H9 (cell line): ENCODE measurements at places on chromosomes 5 and 9. TPM values are rescaled to one million over a fixed set of nuclear protein-coding genes. Genes with fewer than 3 reads are reported as not detected.

DNA sequence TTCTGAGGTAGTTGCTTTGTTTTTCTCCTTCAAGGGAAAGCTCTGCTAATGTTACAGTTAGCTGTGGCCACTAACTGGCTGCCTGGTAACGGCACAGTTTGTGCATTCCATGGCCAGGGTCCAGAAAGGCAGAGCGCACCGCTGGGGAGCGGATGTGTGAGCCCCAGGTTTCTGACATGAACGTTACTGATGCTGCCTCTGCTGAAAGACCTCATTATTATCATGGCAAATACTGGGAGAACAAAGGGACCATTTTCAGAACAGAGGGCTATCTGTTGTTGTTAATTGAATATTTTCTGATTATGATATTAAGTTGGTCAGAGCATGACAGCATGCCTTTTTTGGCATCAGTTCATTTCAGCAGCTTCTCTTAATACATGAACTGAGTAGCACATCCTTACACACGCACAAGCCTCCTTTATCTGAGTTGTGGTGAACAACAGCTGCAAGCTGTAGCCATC lies 134.1 kb downstream of the NUDT12 start:
- DNase-seq, result no peak

Gene GABRB2
- 0.20 and 0.26 TPM in 2 replicates for total RNA-seq

GRCh38 chr9:102398205-102398604 lies 596.9 kb upstream of the CYLC2 start:
- DNase-seq, result no peak

Gene ARSI
- 1.3 and 1.7 TPM in 2 replicates for total RNA-seq

GRCh38 chr9:12604164-12604821 lies 88.9 kb upstream of the TYRP1 start:
- no peak for DNase-seq

Gene KCNV2
- not detected in 2 replicates for total RNA-seq

DNA sequence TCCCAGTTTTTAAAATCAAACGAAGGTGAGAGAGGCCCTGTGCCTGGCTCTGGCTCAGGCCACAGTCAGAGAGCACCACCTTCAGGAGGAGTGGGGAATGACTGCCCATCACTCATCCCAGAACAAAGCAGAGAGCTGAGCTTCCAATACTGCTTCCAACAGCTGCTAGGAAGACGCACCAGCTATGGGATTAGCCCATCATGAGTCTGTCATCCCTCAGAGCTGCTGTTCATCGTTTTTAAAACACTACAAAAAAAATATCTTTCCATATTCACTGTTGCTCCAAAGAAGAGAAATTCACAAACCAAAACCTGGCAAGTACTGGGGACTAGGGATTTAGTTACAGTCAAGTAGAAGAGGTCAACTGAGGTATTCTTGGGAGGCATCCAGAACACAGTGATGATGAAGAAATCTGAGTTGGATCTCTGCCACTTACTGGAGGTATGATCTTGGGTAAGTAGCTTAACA lies 102.4 kb downstream of the CDK5RAP2 start:
- peak; percentile 72 for DNase-seq

- no peak for DNase-seq
Observed at GRCh38 chr9:112437406-112437805, 49.2 kb upstream of the KIAA1958 start.

Gene SOHLH1
- total RNA-seq, result not detected in 2 replicates

- peak; percentile 36 for DNase-seq
Observed at GRCh38 chr5:8756498-8757084, 789.3 kb downstream of the SEMA5A start.

Gene SYNPO
- total RNA-seq, result 1.7 and 1.9 TPM in 2 replicates

- no peak for DNase-seq
Observed at GRCh38 chr5:137254119-137255090, 244.7 kb downstream of the SPOCK1 start.

- DNase-seq, result no peak
Observed at GRCh38 chr9:107694390-107694789, 204.8 kb upstream of the KLF4 start.

GRCh38 chr9:78507037-78507436 lies 210.1 kb downstream of the PSAT1 start:
- DNase-seq, result no peak

Gene PDCD1LG2
- not detected in 2 replicates for total RNA-seq

- DNase-seq, result no peak
Observed at GRCh38 chr9:589723-590122, 251.8 kb upstream of the DMRT1 start.

Gene PLEKHG4B
- 41.9 and 44.3 TPM in 2 replicates for total RNA-seq

- no peak for DNase-seq
Observed at GRCh38 chr5:143229896-143230675, 173.4 kb downstream of the NR3C1 start.

DNA sequence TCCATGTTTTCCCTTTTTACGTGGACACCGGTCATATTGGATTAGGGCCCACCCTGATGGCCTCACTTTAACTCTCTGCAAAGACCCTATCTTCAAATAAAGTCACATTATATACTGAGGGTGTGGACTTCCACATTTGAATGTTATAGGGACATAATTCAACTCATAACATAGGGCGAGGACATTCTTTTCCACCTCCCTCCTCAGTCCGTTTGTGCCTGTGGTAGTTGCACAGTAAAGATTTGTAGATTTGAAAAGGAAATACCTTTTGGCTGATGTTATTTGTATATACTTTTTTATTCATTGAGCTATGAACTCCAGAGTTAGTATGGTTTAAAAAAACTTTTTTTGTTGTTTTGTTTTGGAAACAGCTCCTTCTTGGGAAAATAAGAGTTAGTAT lies 51.0 kb upstream of the DHFR start:
- no peak for DNase-seq

Gene NXNL2
- total RNA-seq, result 0.33 and 0.57 TPM in 2 replicates

GRCh38 chr9:115237385-115237998 lies 119.5 kb upstream of the TNC start:
- no peak for DNase-seq

Gene TSTD2
- total RNA-seq, result 22.9 and 23.5 TPM in 2 replicates

DNA sequence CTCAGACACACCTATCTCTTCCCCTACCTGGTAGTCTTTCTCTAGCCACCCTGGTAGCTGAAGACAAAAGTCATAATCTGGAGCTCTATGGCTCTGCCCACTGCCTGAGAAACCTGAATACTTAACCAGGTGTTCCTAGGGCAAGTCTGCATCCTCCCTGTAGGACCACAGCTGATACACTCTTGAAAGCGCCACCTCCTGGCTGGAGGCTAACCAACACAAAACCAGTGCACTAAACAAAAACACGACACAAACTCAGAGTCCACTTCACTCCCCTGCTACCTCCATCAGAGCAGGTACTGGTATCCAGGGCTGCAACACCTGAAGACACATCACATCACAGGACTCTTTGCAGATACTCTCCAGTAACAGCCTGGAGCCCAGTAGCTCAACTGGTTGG lies 84.6 kb upstream of the ANXA1 start:
- DNase-seq, result peak; percentile 39

DNA sequence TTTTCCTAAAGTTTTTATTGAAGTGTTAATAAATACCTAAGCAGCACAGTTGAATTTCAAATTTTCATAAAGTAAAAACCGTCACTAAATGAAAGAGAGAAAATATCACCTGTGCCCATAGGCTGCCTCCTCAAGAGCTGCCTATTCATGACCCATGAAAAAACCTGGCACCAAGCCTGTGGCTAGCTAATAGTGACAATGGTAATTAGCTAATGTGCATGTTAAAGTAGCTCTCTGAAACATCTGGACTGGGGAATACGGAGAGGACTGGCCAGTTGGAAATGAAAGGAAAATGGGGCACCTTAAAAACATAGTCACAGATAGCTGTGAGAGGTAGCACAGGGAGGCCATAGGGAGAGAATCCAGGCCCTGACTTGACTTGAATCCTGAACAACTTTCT lies 5.4 kb upstream of the GNE start:
- DNase-seq, result no peak

DNA sequence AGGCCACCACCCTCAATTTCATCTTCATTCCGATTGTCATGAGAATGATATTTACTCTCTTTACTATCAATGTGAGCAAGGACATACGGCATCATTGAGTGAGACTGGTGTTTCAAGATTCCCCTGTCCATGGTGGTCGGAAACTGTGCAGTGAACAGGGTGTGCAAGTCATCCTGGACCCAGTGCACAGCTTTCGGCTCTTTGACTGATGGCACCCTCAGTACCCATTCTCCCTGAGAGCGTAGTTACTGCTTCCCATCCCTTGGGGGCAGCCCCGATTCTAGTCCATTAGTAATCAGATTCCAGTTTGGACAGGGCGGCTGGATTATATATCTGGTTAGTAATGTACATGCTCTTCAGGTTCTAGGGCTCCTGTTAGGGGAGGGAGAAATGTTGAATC lies 61.7 kb upstream of the SUB1 start:
- DNase-seq, result no peak

DNA sequence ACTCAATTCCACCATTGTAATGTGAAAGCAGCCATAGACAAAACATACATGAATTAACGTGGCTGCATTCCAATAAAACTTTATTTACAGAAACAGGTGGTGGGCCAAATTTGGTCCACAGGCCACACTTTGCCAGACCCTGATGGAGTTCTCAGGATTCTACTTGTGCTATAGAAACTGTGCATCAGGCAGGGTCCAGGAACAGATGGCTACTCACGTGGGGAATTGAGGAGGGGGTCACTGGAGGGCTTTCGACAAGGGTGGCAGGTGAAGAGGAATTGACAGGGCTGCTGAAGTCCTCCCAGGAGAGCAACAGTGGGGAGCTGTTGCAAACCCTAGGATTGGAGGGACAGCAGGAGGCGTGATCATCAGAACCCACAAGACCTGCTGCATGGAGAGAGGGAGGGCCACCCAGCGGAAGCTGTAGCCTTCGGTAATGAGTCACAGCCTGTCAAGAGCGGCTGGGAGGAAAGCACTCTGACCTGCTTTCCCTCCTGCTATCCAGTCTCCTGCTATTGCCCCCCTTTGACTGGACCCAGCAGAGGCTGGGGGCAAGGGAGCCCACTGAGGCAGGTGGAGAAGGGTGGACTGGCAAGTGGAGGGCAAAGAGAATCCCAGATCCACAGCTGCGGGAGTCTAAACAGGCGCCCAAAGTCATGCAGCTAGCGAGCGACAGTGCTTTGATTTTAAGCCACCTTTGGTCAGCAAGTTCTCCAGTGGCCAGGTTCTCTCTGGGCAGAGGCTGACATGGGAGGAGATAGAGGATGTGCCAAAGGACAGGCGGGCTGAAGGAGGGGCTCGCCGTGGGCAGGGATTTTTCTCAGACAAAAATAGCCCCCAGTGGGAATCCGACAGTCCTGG lies 138.3 kb upstream of the SMIM23 start:
- peak; percentile 69 for DNase-seq

DNA sequence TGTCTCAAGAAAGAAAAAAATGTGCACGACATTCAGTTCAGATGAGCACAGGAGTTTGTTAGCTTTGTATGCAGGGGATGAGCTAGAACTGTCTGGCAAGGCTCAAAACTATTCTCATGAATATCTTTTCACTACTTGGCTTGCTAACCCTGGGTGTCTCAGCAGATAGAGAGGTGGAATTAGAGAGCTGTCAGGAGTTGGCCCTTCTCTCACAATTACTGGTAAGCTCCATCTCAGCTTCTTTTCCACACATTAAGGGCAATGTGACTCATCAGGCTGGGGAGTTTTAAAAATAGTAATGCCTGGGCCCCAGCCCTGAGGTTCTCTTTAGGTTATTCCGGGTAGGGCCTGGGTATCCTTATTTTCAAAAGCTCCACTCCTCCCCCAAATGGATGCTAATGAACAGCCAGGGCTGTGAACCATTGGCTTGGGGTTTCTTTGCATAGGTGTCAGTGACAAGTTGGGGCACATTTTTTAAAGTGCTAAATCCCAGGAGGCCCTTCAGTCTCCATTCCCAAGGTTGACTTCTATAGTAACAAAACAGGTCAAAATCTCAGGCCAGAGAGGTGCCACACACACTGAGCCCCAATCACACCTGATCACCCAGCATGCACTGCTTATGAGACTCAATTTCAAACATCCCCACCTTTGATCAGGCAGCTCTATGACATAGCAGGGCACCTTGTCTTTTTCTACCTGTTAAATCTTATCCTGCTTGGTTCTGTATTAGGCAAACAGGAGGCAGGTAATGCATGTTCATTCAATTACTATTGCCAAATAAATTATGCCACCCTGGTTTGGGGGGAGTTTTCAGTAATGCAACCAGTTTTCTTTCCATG lies 239.7 kb upstream of the DAP start:
- no peak for DNase-seq

GRCh38 chr5:67100301-67100700 lies 96.3 kb downstream of the CD180 start:
- DNase-seq, result no peak

- DNase-seq, result no peak
Observed at GRCh38 chr9:113955076-113955752, 79.1 kb downstream of the ZNF618 start.

Gene TMEM174
- total RNA-seq, result not detected in 2 replicates

DNA sequence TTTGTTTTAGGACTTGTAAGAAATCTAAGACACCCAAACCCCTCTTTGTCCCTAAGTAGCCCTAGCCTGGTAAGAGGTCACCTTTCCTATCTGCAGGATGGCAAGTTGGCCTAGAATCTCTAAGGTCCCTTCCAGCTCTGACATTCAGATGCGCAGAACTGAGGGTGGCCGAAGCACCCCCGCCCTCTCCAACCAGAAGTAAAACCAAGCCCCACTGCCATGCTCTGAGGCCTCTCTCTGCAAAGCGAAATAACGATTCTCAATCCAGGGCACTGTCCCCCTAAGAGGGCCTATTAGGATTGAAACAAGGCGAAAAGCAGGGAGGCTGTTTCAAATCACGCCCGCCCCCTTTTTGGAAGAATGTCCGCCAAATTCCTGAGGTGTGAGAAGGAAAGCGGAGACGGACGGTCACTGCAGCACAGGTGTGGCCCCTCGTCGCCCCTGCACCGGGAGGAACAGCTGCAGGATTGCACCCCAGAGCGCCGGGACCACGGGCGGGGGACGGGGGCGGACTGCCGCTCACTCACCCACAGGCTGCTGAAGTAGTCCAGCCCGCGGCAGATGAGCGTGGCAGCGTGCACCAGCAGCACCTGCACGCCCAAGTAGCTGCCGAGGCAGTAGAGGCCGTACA lies 824 bp downstream of the TMEM245 start:
- DNase-seq, result peak; percentile 54

DNA sequence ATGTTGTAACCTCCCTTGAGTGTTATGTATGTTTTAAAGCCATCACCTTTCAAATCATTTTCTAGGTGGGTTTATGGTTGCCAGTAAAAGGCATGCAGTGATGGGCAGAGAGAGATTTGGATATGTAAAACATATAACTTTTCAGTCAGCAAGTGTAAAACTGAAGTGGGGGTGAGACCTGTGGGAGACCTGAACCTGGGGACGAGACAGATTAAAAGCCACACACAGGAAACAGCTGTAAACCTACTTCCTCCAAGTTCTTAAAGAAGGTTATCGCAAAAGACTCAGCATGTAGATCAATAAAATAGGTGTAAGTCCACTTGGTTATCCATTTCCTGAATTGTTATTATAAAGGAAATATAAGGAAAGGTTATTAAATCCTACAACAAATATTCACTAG lies 76.6 kb downstream of the YIPF5 start:
- no peak for DNase-seq

GRCh38 chr9:137665697-137666512 lies 47.1 kb downstream of the EHMT1 start:
- DNase-seq, result peak; percentile 81
